ENCODE measurements at places on chromosomes 12 and 14.

DNA sequence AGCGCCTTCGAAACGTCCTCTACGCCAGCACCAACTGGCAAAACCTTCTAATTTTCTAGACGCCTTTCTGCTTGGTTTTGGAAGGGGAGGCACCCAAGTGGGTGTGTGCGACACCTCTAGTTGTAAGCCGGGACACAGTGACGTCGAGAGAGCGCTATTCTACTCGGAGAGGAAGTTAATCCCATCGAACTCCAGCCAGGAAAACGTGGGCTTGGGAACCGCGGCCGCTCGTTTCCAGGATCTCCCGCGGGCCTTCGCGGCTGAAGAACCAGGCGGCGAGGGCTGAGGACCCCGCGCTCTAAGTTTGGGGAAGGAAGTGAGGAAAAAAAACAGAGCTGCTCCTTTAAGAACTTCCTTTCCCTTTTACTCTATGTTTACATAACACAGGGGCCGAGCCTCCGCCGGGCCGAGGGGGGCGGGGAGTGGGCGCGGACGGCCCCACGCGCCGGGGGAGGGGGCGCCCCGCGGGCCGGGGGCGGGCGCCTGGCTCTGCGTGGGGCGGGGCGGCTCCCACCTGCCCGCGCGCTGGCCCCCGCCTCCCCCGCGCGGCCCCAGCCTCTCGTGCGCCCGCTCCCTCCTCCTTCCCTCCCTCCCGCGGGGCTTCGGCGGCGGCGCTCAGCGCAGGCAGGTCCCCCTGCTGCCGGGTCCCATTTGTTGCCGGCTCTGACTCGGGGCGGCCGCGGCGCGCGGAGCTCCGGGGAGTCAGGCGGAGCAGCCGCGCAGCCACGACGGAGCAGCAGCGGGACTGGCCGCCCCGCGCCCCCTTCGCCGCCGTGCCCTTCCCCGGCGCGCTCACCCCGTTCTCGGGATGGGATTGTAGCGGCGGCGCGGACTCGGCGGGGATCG, at the start of gene PELI2:
Gene PELI2 (plus strand): TSS at position 647 of the 846 bp plus-strand sequence. CDS start 250 bp downstream, outside the sequence.
- H3K36me3 ChIP-seq, result no peaks in the 10 kb centered on the region
- peak; percentile 91 for DNase-seq
- H3K27ac ChIP-seq, result peak within 1 kb of the TSS; percentile 70
- peaks cover 3% of the 10 kb centered on the region for H3K27me3 ChIP-seq

- no peak overlapping the region for H3K4me3 ChIP-seq
- DNase-seq, result no peak
- no peaks in the 10 kb centered on the region for H3K4me1 ChIP-seq
- H3K27me3 ChIP-seq, result no peaks in the 10 kb centered on the region
- H3K27ac ChIP-seq, result no peak overlapping the region
- H3K36me3 ChIP-seq, result no peaks in the 10 kb centered on the region
These were observed 166.2 kb downstream of the PTPRO start for GRCh38 chr12:15488481-15488880.

- H3K4me3 ChIP-seq, result no peak overlapping the region
- DNase-seq, result peak; percentile 81
- no peaks in the 10 kb centered on the region for H3K4me1 ChIP-seq
These were observed 124.8 kb downstream of the TMTC3 start for GRCh38 chr12:88266806-88267360.

GRCh38 chr12:71250166-71250565, 92.4 kb upstream of the TSPAN8 start:
- no peaks in the 10 kb centered on the region for H3K4me1 ChIP-seq
- no peak overlapping the region for H3K4me3 ChIP-seq
- peak; percentile 26 for DNase-seq
- H3K27ac ChIP-seq, result no peak overlapping the region
- no peaks in the 10 kb centered on the region for H3K27me3 ChIP-seq
- H3K36me3 ChIP-seq, result no peaks in the 10 kb centered on the region

DNA sequence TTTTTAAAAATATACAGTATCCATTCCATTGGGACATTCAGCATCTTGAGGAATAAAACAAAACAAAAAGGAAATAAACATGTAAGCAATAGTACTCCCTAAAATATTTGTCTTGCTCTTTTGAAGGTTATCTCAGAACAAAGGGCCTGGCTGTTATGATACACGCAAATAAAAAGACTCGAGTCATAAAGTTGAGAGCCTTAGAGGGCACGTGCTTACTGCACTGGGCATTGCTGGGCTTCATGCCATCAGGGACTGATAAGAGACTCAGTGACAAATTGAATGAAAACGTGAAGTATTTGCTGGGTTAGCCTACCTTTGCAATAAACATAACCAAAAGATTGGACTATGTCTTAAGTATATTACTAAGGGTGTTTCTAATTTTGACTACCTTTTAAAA, 118.9 kb downstream of the SLC35F4 start:
- H3K27ac ChIP-seq, result no peak overlapping the region
- no peak overlapping the region for H3K4me3 ChIP-seq
- no peak for DNase-seq

- H3K4me1 ChIP-seq, result peaks cover 30% of the 10 kb centered on the region
- DNase-seq, result peak; percentile 65
- no peak overlapping the region for H3K4me3 ChIP-seq
- no peaks in the 10 kb centered on the region for H3K27me3 ChIP-seq
- no peaks in the 10 kb centered on the region for H3K36me3 ChIP-seq
These were observed 178.3 kb downstream of the EMP1 start for GRCh38 chr12:13374793-13375192.

- H3K4me3 ChIP-seq, result peak overlapping the region; percentile 81
- H3K36me3 ChIP-seq, result no peaks in the 10 kb centered on the region
- peak overlapping the region; percentile 97 for H3K27ac ChIP-seq
- peaks cover 37% of the 10 kb centered on the region for H3K4me1 ChIP-seq
These were observed 3.7 kb downstream of the TMEM253 start for GRCh38 chr14:21104448-21105060.
